ENCODE measurements at places on chromosomes 1 and 21.

GRCh38 chr1:9275161-9275560, 17.5 kb upstream of the SPSB1 start:
- DNase-seq = no peak

GRCh38 chr1:243734308-243734695, 115.7 kb downstream of the AKT3 start:
- DNase-seq = no peak

GRCh38 chr21:16568244-16568643, 838.5 kb downstream of the USP25 start:
- no peak for DNase-seq

GRCh38 chr1:10561955-10562354, 87.2 kb downstream of the PEX14 start:
- no peak for DNase-seq

DNA sequence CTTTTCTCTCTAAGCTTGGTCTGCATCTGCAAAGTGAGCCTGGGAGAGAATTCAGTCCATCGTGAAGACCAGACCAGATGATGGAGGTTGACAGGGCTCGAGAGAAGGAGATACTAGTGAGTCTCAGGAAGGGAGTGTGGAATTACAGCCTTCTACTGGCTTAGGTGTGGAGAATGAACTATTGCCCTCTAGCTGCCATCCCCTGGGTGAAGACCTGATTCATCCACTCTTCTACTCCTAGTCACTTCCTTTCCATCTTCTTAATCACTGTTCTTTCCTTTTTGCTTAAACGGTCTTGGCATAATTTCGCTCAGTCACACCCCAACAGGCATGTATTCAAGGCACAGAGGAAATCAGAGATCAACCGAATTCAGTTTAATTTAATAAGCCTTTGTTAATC, 34.0 kb upstream of the HSD17B7 start:
- DNase-seq = no peak

GRCh38 chr1:245715291-245715701, 560.5 kb downstream of the KIF26B start:
- DNase-seq = no peak

DNA sequence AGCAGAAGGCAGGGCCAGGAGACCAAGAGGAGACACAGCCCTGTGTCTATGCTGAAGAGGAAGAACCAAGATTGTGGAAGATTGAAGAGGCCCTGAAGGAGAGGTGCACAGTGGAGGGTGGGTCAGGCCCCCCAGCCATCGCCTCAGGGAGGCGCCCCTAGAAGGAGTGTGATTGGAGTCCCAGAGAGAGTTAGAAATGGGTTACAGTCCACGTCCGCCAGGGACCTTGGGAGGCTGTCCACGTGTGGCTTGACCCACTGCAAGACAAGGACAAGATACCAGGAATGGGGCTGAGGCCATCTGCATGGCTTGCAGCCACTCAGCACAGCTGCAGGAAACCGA, 375.1 kb downstream of the NPHP4 start:
- DNase-seq = no peak

DNA sequence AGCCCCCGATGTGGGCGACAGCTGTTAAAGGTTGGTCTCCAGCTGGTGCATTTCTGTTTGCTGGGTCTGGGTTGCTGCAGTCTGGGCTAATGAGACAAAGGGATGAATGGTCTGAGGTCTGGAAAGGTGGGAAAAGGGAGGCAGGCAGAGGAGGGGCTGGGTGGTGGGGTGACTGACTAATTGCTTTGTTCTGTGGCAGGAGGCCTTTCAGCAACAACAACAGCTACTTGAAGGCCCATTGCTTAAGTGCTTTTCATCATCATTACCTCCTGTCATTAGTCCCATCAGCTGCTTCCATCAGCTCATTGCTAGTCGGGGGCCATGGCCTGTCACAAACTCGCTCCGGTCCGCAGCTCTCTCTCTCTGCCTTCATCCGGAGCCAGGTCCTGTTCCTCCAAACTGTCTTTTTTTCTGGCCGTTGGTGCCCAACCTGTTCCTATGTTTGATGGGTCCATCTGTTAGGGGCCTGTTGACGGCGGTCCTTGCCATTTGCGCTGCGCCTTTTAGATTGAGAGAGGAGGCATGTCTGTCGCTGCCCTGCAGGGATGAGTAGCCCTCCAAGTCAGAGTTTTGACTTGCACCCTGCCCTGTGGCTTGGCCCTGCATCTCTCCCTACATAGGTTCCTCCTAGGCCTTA, 105.6 kb upstream of the PLXNA2 start:
- no peak for DNase-seq

DNA sequence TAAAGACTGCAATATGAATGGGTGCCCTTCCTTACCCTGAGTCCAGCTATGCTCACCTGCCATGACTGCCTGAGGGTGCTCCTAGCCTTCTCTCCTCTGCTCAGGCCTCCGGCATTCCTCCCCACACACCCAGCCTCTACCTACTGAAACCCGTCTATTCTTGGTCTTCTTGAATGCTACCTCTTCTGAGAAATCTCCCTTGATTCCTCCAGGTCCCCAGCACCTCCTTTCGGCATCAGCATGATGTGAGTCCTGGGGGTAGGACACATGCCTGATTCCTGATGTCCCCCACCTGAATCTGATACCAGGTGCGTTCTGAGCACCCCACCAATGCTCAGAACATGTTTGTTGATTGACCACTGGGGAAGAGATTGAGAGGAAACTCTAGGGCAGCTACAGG, 8.6 kb downstream of the LDLRAD1 start:
- DNase-seq = no peak

GRCh38 chr21:31992391-31992790, 119.6 kb downstream of the HUNK start:
- no peak for DNase-seq

GRCh38 chr1:172517081-172517480, 15.9 kb upstream of the SUCO start:
- no peak for DNase-seq
